ENCODE measurements at places on chromosomes 1 and 21.

- no peak for DNase-seq
Observed at GRCh38 chr1:8025671-8026144, 401 bp downstream of the ERRFI1 start.

- no peak for DNase-seq
Observed at GRCh38 chr1:78090472-78091133, 44.8 kb downstream of the GIPC2 start.

GRCh38 chr1:23344111-23344986 is at the start of gene HNRNPR:
Gene HNRNPR (minus strand): TSS chr1:23344284. CDS start chr1:23341008, 3,276 bp downstream.
- peak; percentile 100 for DNase-seq

DNA sequence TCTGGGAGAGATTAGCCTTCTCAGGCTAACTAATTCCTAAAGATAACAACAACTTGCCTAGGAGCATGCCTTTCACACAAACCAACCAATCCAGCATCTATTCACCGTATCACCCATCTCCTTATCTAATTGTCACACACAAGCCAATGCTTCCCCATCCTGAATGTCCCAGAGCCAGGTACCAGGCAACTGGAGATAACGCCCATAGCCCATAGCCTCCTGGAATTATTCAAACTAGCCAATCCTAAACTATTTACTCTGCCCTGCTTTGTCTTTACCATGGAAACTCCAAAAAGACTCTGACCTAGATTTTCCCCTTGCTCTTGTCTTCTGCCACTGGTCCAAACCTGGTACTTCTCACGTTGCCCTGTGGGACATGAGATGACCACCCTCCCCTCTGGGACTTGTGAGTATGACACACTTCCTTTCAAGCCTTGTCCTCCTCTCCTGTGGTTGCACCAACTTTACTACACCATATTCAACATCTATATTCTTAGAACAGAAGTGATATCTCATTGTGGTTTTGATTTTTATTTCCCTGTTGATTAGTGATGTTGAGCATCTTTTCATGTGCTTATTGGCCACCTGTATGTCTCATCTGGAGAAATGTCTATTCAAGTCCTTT is 8.8 kb upstream of the ATG4C start:
- DNase-seq, result no peak

- DNase-seq, result no peak
Observed at GRCh38 chr1:21264898-21265297, 25.4 kb downstream of the ECE1 start.

DNA sequence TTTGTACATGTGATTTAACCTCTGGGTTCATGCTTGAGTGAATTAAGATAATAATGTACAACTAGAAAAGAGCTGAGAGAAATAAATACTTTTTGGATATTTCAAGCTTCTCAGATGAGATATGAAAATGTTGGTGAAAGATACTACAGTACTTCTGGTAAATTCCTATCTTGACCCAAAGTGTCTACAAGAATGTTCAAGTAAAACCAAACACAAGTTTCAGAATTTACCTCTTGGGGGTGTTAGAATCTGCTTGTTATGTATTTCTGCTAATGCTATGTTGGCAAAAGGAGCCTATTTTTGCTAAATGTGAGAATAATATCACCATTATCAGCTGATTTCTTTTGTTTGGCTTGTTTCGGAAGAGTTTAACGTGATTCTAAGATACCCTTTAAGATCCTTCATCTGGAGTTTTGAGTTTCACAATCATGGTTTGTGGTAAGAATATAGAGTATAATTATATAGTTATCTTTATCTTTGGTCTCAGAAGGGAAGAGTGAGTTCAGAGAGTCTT is 388.5 kb downstream of the LMO4 start:
- DNase-seq, result no peak

GRCh38 chr1:192574073-192574472 is 1.5 kb upstream of the RGS1 start:
- DNase-seq, result no peak

GRCh38 chr1:221573756-221574155 is 168.1 kb downstream of the DUSP10 start:
- no peak for DNase-seq

GRCh38 chr1:66924756-66925557 is at the start of the genes DNAI4 and MIER1:
Gene DNAI4 (minus strand): TSS chr1:66924856. CDS start chr1:66924831, 25 bp downstream.
Gene MIER1 (plus strand): TSS chr1:66924990. CDS start chr1:66925029, 39 bp downstream.
- peak; percentile 98 for DNase-seq

DNA sequence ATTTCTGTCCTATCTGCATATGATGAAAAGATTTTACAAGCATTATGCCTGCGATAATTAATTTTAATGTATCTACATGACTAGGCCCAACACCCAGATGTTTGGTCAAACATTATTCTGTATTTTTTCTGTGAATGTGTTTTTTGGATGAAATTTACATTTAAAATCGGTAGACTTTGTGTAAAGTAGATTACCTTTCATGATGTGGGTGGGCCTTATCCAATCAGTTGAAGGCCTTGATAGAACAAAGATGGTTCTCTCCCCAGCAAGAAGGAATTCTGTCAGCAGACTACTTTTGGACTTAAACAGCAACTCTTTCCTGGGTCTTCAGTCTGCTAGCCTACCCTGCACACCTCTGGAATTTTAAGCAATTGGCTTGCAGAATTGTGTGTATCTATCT is 844.0 kb downstream of the BRINP3 start:
- no peak for DNase-seq

DNA sequence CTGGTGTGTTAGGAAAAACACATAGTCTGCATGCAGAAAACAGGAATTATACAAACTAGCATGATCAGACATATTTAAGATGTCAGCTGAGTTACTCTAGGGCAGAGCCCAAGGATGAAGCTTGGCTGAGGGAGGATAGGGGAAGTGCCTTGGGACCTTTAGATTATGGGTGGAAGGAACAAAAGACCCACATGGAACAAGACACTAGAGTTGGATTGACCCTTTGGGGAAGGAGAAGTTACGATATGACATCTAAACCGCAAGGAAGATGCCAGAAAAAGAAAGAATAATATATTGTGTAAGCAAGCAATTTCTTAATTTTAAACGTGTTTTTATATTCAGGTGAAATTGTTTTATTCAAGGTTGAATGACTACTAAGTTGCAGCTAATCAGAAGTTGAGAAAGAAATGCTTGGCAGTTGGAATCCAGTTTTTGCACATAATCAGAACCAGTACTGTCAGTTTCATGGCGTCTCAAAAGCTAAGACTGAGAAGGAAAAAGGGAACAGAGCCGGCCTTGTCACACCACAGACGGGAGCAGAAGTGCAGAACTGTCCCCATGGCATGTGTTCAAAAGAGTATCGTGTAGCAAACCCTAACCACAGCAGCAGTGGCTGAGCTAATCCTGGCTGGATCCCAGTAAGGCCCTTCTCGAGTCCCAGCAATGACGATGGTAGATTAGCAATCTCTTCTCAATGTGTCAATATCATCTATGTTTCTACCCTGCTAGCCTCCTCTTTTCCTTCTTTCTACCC is 31.2 kb upstream of the IFNAR2 start:
- no peak for DNase-seq

DNA sequence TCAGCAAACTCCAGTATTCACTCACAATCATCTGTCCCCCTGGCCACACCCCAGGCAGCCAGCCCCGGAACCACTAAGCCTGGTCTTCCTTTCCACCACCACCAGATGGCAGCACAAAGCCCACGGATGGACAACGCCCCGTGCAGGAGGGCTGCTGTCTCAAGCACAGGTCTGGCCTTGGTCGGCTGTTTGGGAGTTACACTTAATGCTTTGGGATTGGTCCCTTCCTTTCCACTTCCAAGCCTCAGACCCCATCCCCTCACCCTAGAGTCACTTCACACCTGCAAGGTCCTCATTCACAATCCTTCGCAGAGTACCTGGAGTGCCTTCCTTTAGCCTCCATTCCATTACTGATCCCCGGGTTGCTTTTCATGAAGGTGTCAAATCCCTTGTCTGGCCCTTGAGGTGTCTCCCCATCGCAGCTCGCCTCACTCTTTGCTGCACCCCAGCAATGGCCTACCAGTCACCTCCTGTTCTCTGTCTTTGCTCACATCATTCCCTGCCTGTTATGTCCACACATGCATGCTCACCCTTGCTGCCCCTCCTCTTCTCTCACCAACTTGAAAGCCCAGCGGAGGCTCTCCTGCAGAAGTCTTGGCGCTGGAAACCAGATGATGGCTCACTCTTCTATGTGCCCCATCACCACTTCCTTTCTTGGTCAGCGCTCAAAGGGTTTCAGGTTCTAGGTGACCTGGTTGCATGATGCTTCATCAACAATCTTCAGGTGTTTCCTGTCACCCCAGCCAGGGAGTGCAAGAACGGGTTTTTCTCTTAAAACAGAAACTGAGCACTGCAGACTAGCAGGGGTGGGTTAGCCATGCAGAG is 24.9 kb upstream of the KCNA2 start:
- peak; percentile 59 for DNase-seq

DNA sequence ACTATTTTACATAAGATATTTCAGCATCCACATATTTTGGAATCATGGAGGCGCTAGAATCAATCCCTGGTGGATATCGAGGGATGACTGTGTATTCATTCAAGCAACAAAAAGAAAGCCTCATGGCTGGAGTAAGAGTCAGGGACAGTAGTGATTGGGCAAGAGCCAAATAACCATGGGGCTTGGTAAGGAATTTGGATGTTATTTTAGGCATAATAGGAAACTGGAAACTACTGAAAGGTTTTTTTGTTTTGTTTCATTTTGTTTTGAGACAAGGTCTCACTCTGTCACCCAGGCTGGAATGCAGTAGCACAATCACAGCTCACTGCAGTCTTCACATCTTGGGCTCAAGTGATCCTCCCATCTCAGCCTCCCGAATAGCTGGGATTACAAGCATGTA is 33.8 kb upstream of the EYA3 start:
- no peak for DNase-seq

DNA sequence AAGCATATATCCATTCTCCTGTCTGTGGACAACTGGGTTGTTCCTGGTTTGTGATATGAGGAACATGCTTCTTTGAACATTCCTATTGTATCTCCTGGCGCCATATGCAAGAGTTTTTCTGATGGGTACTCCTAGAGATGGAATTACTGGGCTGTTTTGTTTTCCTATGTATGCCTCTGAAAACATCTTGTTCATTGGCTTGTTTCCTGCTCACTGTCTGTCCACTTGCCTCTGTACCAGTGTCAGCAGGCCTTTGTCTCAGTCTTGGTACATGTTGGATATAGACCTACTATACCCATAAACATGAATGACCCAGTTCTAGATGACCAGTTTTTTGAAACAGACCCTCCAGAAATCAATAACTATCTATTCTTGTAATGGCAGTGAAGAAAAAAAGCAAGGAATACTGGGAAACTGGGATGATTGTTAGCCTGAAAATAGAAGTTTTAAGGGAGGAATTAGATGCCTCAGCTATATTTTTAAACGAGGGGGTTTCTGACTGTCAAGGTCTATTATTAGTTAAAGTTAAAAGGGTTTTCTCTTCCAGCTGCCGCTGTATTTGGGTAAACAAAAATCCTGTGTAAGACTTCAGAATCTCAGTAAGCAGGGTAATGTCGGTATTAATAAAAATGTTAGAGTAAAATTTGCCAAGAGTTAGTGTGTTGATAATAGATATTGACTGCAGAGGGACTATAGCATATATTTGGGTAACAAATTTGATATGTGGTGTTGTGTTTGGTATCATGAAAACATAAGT is 103.6 kb downstream of the RYR2 start:
- DNase-seq, result no peak

- DNase-seq, result no peak
Observed at GRCh38 chr1:116131170-116131569, 20.0 kb downstream of the MAB21L3 start.

DNA sequence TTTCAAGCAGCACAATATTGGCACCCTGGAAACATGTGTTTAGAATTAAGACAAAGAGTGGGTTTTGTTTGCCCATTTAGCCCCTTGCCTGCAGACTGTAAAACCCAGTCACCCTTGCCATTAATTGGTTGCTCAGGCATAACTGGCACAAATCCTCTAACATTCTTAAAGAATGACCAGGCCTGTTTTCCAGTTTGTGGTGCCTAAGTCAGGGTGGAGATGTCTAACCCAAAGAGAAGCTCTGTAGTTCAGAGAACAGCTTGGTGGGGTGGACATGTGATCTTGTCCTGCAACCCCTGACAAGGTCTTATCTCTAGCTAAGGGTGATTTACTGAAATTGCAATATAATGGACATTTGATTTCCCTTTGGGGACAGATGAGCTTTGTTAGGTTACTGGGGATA is 8.8 kb upstream of the ANGPTL7 start:
- no peak for DNase-seq
